ENCODE measurements at places on chromosomes 4 and X. TPM values are rescaled to one million over a fixed set of nuclear protein-coding genes. Genes with fewer than 3 reads are reported as not detected.

- no peak for DNase-seq
These were observed 5.3 kb downstream of the CRMP1 start for GRCh38 chr4:5887361-5888221.

GRCh38 chr4:95050980-95051701, 293.4 kb downstream of the BMPR1B start:
- DNase-seq, result no peak

DNA sequence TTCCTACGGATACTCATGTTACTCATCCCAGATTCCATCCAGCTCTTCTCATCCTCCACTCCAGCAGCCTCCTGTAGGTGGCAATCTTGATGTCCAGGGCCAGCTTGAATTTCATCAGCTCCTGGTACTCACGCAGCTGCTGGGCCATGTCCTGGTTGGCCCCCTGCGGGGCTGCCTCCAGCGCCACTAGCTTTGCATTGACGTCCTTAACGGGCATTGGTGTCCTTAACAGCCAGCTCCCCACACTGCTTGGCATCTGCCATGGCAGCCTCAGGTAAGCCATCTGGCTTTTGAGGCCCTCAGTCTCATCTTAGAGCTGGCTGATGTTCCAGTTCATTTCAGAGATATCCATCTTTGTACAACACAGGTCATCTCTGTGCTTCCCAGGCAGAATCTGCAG, 223.7 kb downstream of the FGF13 start:
- DNase-seq, result no peak

- DNase-seq, result no peak
These were observed 209.4 kb upstream of the NEIL3 start for GRCh38 chr4:177100307-177100706.

DNA sequence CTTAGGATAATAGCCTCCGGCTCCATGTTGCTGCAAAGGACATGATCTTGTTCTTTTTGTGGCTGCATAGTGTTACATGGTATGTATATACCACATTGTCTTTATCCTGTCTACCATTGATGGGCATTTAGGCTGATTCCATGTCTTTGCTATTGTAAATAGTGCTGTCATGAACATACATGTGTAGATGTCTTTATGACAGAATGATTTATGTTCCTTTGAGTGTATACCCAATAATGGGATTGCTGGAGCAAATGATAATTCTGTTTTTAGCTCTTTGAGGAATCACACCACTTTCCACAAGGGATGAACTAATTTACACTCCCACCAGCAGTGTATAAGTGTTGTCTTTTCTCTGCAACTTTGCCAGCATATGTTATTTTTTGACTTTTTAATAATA, 4.6 kb downstream of the RAB33B start:
- no peak for DNase-seq

GRCh38 chrX:39726771-39727170, 371.0 kb downstream of the BCOR start:
- no peak for DNase-seq

DNA sequence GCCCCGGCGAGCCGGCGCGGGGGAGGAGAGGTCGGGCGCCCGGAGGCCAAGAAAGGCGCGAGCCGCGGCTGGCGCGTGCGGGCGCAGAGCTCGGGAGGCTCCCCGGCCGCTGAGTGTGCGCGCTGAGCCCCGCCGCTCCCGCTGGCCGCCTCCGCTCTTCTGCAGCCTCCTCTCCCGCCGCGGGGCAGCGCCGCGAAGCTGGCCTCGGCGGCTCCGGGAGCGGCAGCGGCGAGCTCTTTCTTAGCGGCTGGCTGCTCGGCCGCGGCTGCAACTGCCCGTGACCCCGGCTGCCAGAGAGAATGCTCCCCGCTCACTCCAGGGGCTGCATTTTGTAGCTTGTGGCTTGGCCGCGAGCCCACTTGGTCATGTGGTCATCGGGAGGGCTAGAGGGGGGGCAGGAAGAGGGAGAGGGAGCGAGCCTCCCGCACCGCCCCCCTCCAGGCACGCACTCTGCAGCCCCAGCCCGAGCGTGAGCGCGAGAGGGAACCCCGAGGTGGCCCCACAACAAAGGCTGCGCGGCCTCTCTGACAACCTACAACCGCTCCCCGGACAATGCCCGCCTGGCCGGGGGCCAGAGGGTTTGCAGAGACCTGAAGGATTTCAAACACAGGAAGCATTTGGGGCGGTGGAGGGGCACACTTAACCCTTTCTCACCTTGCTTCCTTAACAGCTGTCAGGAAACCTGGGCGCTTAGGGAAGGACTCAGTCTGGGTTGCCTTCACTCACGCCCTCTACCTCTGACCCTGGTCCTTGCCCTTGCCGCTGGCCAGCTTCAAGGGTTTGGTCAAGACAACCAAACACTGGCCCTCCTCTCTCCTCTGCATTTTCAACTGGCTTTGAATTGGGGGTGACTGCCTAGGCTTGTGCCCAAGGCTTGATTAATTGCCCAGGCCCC, at the start of gene APLN:
Gene APLN (minus strand): TSS at position 305 of the 895 bp plus-strand sequence. CDS start 326 bp downstream, outside the sequence.
- DNase-seq, result no peak

DNA sequence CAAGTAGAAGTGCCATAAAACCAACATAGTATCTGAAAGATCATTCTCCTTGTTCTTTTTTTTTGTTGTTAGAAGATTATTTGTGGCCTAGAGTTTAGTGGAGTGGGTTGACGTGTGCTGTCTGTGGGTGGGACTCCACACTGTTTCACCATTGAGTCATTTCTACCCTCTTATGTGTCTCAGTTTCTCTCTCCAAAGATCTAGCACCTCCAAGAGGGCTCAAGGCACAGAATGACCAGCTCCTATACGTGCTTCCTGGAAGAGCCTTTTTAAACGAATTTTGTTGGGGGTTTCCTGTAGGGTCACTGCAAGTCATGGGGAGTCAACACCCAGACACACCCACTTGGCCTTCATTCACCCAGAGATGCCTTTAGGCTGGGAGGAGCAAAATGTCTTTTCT, 150.1 kb downstream of the KLF8 start:
- DNase-seq, result peak; percentile 43

- DNase-seq, result peak; percentile 52
These were observed 152.0 kb upstream of the SLC4A4 start for GRCh38 chr4:71186566-71187403.

GRCh38 chr4:179492260-179493080, 2050.2 kb upstream of the AGA start:
- no peak for DNase-seq

GRCh38 chr4:154738426-154738825, 5.4 kb upstream of the LRAT start:
- no peak for DNase-seq

DNA sequence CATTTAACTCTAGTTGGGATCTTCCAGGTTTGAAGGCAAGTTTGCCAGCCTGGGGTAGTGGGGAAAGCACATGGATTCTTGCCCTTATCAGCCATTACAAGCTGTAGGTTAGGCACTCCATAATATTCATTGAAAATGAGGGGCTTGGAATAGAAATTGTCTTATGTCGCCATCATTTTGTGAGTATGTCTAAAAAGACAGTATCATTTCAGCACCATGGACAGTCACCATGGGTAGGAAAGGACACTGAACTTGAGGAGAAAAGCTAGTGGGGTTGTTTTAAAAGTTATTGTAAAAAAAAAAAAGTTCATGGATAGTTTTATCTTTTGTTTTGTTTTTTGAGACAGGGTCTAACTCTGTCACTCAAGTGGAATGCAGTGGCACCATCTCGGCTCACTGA, 356.1 kb downstream of the HNRNPD start:
- DNase-seq, result no peak

DNA sequence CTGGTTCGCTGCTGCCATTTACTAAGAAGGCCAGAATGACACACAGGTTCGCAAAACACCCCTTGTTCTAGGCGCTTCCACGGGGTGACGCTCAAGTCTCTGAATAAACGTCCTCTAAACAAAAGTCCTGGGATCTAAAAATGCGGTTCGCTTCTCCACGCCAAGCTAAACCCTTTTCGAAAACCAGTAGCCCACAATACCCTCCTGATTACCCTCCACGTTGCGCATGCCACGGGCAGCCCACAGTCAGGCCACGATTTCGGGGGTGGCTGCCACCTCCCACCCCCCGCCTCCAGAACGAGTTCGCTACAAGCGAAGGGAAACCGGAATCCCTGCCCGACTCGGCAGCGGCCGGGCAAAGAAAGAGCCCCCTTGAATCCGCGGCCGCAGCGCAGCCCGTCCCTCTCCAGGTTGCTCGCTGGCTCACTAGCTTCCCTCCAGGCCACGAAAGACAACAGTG, 423 bp downstream of the RPL39 start:
- DNase-seq, result peak; percentile 58

Gene NPFFR2
- total RNA-seq, result not detected

Gene GATA1
- not detected for total RNA-seq

Gene USP17L20
- total RNA-seq, result not detected

Gene XK
- total RNA-seq, result 0.14 TPM

Gene NAP1L3
- 0.64 TPM for total RNA-seq

Gene NCAPG
- 102 TPM for total RNA-seq

Gene PABPC1L2A
- not detected for total RNA-seq

Gene CLDN22
- not detected for total RNA-seq

Gene PTTG2
- 2.6 TPM for total RNA-seq
